ENCODE measurements at places on chromosomes 7 and 10.

GRCh38 chr10:104452977-104453376 lies 99.3 kb downstream of the CFAP58 start:
- DNase-seq = no peak

GRCh38 chr7:94943134-94943533 lies 35.7 kb downstream of the PPP1R9A start:
- no peak for DNase-seq

DNA sequence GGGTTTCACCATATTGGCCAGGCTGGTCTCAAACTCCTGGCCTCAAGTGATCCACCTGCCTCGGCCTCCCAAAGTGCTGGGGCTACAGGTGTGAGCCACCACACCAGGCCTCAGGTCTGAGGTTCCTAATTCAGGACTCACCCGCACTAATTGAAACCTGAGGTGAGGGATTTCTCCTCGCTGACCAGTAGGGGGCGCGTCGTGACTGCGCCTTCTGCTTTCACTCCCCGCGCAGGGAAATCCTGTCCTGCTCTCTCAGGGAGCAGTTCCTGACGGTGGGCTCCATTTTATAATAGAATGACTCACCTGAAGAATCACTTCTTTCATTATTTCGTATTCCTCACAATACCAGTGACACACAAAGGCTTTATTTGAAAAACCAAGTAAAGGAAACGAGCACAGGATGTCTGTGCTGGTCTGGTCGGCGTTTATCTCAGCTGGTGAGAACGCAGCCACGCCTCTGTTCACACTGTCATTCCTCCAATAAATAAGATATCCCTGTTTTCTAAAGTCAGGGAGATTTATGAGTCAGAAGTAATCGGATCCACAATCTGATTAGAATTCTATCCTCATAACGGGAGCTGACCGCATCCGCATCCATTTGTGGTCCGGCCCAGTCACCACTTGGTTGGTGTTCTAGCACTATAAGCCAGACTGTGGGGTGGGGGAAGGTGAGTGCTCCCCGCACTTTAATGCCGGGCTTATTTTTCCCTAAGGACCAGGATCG lies 35.4 kb downstream of the BAG3 start:
- peak; percentile 37 for DNase-seq

GRCh38 chr10:44306762-44307161 lies 78.1 kb downstream of the CXCL12 start:
- DNase-seq = no peak

- no peak for DNase-seq
Observed at GRCh38 chr10:2938869-2939268, 128.5 kb upstream of the PFKP start.

DNA sequence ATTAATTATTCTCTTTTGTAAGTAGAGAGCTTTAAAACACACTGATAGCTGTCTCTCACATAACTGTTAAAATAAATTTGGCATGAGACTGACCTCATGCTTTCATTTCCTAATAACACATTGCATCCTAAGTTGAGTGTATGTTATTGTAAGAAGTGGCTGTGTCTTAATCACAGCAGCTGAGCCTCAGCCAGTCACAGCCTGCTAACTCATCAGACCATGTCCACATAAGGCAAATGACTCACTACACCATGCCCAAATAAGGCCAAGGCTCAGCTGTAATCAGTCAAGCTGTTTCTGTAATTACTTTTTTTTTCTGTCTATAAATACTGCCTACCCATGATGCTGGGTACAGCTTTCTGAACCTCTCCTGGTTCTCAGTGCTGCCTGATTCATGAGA lies 860.9 kb downstream of the XPNPEP1 start:
- DNase-seq = no peak

GRCh38 chr7:80481196-80481884 lies 30.5 kb downstream of the GNAT3 start:
- no peak for DNase-seq

- no peak for DNase-seq
Observed at GRCh38 chr10:49298671-49298982, 343 bp upstream of the C10orf71 start.

- DNase-seq = no peak
Observed at GRCh38 chr7:7857143-7857583, 111.4 kb upstream of the GLCCI1 start.

- no peak for DNase-seq
Observed at GRCh38 chr10:110212119-110213006, 5.0 kb downstream of the MXI1 start.

GRCh38 chr7:137893143-137893742 lies 46.5 kb upstream of the DGKI start:
- DNase-seq = no peak

- no peak for DNase-seq
Observed at GRCh38 chr10:104317269-104317710, 21.0 kb downstream of the ITPRIP start.

GRCh38 chr7:47638679-47639315 lies 56.9 kb upstream of the TNS3 start:
- no peak for DNase-seq

GRCh38 chr7:95368235-95368634 lies 27.9 kb downstream of the PON3 start:
- no peak for DNase-seq

DNA sequence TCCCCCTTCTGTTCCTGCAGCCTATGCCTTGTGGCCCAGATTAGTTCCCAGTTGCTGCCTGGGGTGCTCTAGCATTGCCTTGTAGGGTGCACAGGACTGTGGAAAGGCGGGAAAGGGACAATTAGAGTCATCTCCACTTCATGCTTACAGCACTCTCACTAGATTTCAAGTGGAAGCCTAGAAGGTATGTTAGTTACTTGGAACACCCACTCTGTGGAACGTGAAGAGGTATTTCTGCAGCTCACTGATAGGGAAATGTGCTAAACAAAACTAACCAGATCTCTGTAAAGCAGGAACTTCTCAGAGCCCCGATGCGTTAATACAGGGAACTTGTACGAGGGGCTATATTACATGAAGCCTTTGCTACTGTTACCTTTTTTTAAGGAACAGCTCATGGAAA lies 19.4 kb downstream of the STMP1 start:
- no peak for DNase-seq

DNA sequence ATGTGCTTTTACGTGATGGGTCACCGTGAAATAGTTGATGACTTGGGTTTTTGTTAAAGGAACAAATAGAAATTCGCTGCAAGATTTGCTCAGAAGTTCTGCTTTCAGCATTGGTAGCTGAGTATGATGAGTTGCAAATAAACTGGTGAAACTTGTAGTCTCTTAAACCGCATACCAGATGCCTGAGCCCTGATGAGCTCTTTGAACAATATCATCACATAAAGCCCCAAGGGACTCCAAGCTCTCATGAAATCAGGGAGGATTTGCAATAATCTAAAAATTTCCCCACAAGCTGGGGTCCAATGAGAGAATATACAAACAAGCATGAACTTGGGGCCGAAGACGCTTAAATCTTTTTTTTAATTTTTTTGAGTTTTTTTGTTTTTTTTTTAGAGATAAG lies 312.4 kb downstream of the CALN1 start:
- no peak for DNase-seq

- DNase-seq = no peak
Observed at GRCh38 chr7:107641676-107642075, 19.0 kb upstream of the SLC26A4 start.

GRCh38 chr7:131505636-131506557 lies 50.5 kb downstream of the PODXL start:
- DNase-seq = no peak

DNA sequence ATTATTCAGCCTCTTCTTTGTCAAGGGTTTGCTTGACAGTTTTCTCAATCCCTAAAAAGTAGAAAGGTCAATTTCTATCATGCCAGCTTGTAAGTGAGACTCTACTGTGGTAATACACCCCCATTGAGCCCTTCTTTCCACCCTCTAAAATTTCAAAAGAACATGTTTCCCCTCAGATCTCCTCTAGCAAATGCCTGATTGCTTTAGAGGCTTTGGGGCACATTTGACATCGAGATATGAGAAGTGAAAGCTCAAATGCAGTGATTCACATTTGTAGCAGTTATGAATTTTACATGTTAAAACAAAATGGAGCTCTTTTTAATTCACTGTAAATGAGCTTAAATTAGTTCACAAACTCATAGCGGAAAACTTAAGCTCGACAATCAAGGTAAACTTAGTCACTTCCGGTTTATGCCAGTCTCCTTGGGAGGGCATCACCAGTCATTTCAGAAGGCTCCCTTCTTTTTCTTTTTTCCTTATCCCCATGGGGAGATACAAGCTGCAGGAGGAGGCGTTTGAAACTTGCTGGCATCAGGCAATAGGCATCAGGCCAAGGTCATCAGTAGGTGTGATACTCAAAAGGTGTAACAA lies 55.3 kb upstream of the ADO start:
- DNase-seq = no peak

- DNase-seq = no peak
Observed at GRCh38 chr7:11298220-11298619, 324.5 kb downstream of the PHF14 start.

GRCh38 chr7:134028853-134029252 lies 98.3 kb upstream of the LRGUK start:
- DNase-seq = no peak

Measured in anterior cingulate cortex (tissue), 58 donors.